ENCODE measurements at places on chromosomes 12 and 14.

- no peak for DNase-seq
These were observed 299.6 kb upstream of the ATP2B1 start for GRCh38 chr12:90008277-90008676.

DNA sequence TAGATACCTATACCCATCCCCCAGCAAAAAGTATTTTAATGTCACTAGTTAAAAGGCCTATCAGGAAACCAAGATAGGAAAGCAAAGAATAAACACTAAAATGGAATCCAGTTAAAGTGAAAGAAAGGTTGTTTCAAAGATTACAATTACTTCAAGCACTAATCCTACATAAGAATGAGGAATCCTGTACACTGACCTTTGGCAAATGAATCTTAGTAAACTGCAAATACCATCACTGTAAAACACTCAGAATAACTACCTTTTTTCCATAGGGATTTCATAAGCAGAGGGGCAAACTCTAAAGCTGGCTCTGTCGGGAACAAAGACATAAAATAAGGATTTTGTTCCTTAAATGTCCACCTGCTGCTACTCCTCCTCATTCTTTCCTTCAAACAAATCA is 25.9 kb downstream of the CEP83 start:
- DNase-seq: no peak

GRCh38 chr12:13030541-13031291 is 13.5 kb upstream of the FAM234B start:
- no peak for DNase-seq

- no peak for DNase-seq
These were observed 514.2 kb downstream of the VRK1 start for GRCh38 chr14:97311411-97311810.

DNA sequence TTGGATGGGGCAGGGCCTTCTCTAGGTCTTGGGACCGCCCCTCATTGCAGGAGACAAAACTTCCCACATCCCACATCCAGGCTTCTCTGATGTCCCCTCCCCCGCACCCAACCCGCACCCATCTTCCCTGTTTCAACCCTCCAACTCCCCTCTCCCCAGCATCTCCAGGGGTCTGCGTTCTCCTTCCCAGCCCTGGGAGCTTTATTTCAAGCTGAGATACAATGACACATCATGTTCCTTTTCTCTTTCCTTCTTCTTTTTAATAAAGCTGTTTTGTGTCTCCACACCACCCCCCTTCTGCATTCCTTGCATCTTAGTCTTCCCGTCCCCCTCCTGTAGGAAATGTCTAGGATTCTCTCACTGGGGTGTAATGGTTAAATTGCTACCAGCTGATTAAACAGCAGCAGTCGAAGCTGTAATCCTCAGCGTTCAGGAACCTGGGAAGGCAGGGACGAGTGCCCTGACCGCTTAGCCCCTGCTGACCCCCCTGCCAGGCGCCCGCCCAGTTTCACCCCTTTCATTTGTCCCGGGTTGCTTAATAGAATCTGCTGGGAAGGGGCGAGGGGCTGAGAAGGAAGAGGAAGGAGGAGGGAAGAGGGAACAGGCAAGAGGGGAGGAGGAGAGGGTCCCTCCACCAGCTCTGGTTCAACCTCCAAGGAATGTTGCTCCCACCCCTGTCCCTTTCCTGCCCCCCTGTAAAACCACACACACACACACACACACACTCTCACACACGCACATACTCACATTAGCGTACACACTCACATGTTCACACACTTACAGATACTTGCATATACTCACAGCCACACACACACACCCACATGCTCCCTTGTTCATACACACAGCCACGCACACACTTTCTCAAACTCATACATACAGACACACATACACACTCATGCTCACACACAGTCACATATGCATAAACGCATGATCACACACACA is 104.5 kb upstream of the MED13L start:
- no peak for DNase-seq
